Bone marrow (tissue), 2 donors: ENCODE measurements at places on chromosomes 4 and X.

DNA sequence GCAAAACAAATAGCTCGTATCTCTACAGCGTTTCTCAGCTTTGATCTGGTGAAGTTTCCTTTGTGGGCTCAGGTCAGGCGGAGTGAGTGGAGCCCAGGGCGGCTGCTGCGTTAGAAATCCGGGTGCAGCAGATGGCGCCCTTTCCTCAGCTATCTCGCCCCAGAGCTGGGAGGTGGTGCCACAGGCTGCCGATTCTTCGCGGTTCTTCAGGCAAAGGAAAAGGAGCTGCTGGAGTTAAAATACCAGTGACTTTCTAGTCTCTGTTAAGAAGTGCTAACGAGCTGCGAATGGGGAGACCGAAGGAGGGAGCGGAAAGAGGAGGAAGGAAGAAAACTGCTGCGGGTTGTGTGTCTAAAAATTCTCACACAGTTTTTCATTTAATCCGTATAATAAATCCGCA is 114.6 kb downstream of the CPE start:
- DNase-seq = peak; percentile 7

GRCh38 chrX:154398668-154399526 is 720 bp downstream of the RPL10 start:
- DNase-seq = peak; percentile 46

- DNase-seq = no peak
Observed at GRCh38 chr4:21467551-21467950, 481.0 kb downstream of the KCNIP4 start.

DNA sequence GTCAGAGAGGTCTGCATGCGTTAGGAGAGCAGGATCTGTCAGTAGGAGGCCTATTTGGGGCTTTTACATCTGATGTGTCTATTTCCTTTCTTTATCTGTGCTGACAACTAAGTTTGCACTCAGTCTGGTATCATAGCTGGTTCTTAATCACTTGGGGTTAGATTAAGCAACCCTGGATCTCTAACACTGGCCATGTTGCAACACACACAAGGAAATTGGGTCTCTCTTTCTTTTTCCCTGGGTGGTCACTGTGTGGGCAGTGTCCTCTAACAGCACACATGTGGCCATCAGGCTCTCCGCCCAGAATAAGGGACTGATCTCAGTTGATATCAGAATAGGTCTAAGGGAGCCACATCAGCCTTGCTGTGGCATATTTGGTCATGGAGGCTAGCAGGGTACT is 38.9 kb downstream of the IGFBP7 start:
- no peak for DNase-seq

DNA sequence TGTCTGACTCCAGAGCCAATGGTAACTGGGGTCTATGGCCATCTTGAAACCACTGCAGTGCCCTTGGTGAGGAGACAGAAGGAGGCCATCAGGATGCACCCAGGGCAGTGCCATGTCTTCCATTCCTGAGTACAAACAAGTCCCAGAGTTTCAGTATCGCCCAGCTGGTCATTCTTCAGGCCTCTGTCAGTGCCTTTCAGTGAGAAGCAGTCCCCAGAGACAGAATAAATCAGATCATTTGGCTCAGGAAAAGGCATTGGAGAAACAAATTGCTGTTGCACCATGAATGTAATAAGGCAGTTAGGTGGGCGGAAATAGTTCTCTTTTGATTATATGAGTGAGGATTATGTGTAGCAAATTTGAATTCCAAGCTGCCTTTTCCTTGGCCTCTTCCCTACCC is 21.3 kb downstream of the ADGRG4 start:
- no peak for DNase-seq
